ENCODE measurements at places on chromosomes 11 and 22.

DNA sequence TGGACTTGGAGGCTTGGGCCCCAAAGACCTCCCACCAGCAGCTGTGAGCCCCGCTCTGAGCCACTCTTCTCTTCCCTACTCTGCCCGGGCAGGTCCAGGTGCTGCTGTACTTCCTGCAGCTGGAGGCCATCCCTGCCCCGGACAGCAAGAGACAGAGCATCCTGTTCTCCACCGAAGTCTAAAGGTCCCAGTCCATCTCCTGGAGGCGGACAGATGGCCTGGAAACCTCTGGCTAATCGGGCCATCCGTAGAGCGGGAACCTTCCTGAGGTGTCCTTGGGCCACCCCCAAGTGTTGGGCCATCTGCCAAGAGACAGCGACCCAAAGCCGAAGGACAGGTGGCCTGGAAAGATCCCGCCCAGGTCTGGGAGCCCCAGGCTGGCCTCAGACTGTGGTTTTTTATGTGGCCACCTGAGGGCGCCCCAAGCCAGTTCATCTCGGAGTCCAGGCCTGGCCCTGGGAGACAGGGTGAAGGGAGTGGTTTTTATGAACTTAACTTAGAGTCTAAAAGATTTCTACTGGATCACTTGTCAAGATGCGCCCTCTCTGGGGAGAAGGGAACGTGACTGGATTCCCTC, 135.1 kb downstream of the BCR start:
- peak; percentile 64 for DNase-seq

DNA sequence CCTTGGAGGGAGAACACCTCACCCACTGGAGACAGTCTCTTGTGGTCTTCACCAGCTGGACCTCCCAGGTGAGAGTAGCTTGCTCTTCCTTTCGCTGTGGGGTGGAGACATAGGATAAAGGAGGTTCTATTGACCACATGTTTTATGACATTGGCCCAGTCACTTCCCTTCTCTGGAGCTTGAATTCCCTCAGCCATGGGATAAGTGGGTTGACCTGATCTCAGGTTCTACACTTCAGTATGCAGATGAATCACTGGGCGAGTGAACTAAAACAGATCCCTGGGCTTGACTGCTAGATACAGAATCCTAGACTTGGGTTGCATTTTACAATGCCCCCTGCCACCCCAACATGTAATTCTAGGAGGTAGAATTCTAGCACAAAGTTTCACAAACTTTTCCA, 54.8 kb upstream of the PRSS23 start:
- no peak for DNase-seq

GRCh38 chr11:17381156-17381555, 7.3 kb downstream of the KCNJ11 start:
- DNase-seq = no peak

GRCh38 chr11:115077740-115078139, 399.4 kb downstream of the NXPE2 start:
- no peak for DNase-seq

DNA sequence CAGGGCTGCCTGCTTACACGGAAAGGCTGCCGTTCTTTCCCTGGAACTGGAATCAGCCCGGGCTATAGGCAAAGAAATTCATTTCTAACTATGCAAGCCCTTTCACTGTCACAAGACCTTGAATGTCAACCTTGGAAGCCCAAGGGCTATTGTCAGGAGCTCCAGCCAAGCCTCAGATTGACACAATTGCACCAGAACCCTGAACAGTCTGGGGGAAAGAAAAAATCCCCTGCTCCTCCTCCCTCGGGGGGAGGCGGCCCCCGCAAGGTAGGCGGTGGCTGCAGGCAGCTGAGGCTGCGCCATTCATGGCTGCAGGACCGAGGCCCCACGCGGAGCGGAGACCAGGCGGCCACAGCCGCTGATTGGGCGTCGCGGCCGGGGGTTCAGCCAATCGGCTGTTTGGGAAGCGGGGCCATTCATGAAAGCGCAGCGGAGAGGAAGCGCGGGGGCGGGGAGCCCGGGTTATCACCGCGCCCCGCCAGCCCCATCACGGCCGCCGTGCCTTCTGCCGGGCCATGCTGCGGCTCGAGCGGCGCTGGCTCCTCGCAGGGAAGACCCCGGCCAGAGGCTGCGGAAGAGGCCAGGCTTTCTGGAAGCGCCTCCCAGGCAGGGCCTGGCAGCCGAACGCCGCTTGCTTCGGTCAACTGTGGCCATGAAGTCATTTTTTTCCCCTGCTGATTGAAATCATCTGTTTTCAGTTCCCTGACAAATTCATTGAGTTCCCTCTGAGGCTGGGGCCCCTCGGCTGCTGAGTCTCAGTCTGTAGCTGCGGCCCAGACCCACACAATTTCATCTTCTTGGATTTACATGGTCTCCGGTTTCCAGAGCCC, 38.1 kb upstream of the LINC01488 start:
- DNase-seq = peak; percentile 89
